ENCODE measurements at places on chromosomes 2 and 18.

- no peak for DNase-seq
Measured at GRCh38 chr2:143399631-143400069, 270.4 kb downstream of the ARHGAP15 start.

GRCh38 chr2:12155303-12156051, 409.0 kb downstream of the LPIN1 start:
- DNase-seq = no peak

GRCh38 chr2:88216641-88217040, 46.5 kb downstream of the THNSL2 start:
- no peak for DNase-seq

DNA sequence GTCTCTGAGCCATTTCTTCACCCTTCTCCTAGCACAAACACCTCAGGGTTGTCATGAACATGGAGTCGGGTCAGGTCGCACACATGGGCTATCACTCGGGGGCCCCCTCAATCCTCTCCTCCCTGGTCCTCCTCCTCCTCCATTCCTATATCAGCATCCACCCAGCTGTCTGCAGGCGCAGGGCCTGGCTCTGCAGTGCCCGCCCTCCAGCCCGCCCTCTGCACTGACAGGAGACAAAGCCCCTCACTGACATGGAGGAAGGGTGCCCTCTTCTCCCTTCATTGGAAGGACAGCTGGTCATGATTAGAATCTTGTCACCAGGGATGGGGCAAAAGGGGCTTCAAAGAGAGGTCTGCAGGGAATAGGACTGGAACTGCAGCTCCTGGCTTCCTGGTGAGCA, 21.7 kb downstream of the HS1BP3 start:
- DNase-seq = no peak

- DNase-seq = no peak
Measured at GRCh38 chr18:56124186-56124585, 514.2 kb downstream of the TXNL1 start.

DNA sequence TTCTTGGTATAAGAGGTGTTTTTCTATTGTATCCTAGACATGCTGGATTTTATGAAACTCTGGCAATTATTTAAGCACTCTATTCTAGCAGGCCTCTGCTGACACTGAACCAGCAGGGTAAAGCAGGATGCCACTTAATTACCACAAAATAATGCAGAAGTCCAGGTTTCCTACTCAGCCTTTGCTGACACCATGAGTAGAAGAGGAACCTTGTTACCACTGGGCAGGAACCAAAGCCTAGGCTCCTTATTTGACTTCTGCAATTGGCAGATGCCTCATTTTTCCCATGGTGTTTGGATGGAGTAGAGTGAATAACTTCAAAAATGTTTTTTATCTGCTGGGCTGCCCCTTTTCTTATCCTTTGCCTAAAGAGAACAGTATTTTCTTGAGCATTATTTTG, 60.8 kb downstream of the THNSL2 start:
- DNase-seq = no peak

DNA sequence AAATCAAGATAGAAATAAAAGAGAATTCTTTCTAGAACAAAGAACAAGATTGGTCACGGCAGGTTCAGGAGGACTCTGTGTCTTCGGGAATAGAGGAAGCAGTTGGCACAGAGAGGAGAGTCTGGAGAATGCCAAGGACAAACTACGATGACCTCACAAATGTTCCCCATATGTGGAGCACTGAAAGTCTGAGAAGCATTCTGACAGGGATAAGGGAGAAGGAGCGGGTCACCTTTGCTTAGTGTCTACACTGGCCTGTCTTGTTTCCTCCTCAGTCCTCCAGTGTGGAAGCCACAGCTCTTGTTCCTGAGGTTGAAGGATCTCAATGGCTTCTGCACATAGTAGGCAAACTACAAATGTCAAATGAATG, 338.8 kb downstream of the MYCN start:
- DNase-seq = no peak

- no peak for DNase-seq
Measured at GRCh38 chr18:56807901-56808300, 156.7 kb downstream of the WDR7 start.

DNA sequence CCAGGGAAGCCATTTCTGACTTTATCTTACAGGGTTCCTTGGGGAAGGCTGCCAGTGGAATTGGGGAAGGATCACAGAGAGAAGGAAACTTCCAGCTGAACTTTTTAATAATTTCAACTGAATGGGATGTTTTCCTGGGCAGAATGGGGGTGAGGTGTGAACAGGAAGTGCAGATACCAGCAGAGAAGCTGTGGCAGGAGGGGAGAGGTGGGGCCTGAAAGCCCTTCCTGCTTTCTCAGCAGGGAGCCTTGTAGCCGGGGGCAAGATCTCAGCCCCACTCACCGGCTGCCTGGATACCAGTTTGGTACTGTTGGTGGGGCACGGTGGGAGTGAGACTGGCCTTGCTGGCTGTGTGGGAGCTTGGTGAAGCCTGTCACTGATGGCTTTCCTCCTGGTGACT, 170.5 kb downstream of the ZBTB7C start:
- DNase-seq = peak; percentile 43

DNA sequence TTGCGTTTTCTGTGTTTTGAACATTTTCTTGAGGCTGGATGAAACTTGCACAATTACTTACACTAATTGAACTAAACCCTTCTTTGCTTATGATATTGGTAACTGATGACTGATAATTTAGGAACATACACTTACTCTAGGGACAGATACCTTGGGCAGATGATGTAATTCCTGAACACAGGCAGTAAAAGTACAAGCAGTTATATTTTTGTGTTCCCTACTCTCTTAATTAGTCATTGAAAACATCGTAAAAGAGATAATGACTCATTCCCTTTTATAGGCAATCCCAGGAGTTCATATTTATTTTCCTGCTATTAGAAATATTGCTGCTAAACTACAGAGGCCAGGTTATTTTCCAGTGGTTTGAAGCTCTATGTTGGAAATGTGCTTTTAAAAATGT, 46.4 kb downstream of the CCDC85A start:
- DNase-seq = no peak

DNA sequence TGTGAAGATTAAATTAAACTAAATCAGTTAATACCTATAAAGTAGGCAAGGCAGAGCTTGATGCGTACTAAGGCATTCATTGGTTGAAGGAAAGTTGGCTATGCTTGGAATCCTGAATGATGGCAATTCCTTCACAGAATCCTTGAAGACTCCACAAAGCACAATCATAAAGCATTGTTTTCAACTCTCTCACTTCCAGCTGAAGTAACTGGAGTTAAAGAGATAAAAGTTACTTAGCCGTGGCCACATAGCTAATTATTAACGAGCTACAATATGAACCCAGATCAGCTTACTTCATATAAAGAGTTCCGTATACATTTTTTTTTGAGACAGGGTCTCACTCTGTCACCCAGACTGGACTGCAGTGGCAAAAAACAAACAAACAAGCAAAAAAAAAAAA, 483.9 kb upstream of the DDX18 start:
- no peak for DNase-seq

DNA sequence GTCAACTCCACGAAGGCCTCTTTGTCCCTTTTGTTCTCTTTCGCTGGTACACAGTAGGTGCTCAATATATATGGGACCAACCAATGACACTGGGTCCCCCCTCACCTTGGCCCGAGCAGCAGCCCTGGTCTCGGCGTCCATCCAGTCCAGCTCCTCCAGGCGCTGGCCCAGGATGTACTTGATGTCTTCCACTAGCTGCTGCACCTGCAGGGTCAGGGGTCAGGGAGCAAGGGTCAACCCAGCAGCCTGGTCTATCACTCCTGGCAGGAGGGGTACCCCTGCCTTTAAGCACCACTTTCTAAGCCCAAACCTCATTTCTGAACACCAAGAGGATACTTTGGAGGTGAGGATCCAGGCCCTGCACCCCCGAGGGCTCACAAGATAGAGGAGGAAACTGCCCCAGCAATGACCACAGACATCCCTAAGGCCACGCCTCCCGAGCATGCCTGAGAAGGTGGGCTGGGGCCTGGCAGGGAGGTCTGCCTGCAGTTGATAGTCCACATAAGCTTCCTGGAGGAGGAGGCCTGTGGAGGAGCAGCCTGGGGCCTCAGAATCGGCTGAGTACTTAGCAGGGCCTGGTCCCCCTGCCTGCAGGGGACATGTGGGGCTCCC, 4.2 kb downstream of the ECEL1 start:
- no peak for DNase-seq

DNA sequence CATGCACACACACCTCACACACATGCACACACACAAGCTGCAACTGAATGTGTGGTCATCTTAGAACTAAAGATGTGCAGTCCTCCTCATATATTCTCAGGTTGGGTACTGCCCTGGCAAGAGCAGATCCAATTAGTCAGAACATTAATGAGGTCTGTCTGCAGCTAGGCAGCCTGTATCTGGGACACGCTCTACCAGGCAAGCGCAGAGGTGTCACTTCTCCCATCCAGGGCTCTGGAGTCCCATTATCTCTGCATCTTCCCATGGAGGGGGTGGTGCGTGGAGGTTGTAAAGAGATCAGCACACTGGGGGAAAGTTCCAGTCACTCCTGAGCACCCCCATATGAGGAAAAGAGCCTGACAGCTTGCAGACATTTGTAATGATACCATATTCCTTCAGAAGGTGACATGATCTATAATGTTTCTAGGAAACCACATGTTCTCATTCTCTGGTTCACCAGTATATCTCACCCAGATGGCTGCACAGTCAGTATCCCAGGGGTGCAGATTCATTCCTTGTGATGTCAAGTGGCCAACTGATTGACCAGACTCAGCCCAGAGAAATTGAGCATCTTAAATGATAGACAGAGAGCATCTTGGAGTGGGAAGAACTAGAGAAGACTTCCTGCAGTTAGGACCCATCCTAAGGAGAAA, 95.4 kb downstream of the RTN4 start:
- no peak for DNase-seq
